ENCODE measurements at places on chromosomes 7 and 10.

DNA sequence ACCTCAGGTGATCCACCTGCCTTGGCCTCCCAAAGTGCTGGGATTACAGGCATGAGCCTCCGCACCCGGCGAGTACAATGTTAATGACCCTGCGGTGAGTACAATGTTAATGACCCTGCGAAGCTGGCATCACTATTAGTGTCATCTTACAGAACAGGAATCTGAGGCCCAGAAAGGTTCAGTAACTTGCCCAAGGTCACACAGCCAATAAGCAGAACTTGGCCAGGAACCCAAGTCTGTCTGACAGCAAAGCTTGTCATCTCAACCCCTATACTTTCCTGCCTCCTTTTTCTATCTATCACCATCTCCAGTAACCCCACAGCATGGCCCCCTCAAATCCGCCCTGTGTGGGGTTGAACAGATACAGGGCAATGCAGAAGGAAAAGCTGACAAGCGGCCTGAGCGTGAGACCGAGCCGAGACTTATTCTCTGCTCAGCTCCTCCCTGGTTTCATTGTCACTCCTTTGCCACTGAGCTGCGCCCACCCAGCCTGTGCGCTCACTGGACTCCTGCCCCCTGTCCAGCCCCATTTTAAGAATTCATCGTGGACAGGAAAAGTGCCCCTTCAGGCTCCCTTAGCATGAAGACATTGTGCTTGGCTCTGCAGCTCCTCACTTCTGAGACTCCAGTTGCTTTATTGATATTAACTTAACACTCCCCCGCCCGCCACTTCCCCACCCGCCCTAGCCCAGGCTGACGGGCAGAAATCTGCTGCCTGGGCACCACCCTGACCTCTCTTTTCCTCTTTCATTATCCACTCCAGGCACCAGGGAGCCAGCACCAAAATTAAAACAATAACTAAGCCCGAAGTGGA, 58.1 kb upstream of the LBX1 start:
- peak; percentile 73 for DNase-seq

- DNase-seq = peak; percentile 21
These were observed 66.8 kb downstream of the TRIL start for GRCh38 chr7:28891192-28891875.

DNA sequence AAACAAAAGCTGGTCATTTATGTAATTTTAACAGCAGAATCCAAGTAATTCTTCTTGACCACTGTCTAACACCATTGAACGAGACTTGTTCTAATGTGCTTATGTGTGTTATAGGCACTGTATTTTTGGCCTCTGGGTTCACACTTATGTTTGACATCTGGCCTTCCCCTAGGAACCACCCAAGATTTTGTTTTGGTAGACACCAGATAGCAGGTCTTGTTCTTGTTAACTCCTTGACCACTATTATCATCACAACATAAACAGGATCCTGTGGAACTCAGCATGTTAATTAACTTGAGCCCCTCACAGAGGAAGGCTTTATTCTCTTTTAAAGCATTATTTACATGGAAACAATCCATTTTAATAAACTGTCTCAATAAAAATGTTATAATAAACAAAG, 167.7 kb downstream of the SEMA3D start:
- DNase-seq = no peak

- no peak for DNase-seq
These were observed 63.4 kb upstream of the POT1 start for GRCh38 chr7:124992851-124993562.

GRCh38 chr7:98321301-98321700, 39.8 kb downstream of the BRI3 start:
- peak; percentile 45 for DNase-seq

GRCh38 chr7:102864958-102865357, 47.8 kb upstream of the LRRC17 start:
- DNase-seq = no peak

DNA sequence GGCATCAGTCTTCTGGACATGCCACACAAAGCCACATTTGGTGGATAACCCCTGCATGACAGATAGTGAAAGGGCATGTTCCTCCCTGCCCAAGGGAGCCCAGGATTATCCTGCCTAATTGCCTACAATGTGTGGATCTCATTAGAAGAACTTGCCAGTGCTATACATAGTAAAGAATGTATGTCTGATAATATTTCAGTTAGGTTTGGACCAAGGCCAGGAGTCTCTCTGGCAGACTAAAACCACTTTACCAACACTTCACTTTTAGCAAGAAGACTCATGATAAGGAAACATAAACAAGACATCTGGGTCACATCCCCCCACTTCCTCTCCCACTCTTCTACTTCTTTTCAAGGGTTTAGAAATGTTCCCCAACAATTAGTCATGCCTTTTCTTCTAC, 196.7 kb downstream of the MTERF1 start:
- DNase-seq = no peak

- DNase-seq = no peak
These were observed 26.4 kb downstream of the PARP12 start for GRCh38 chr7:140036224-140036962.

GRCh38 chr10:79941585-79942210, 7.2 kb downstream of the SFTPD start:
- DNase-seq = no peak

GRCh38 chr7:140219672-140220524, 43.1 kb upstream of the KDM7A start:
- DNase-seq = no peak

GRCh38 chr7:105304040-105304895, 84.5 kb downstream of the SRPK2 start:
- peak; percentile 87 for DNase-seq

DNA sequence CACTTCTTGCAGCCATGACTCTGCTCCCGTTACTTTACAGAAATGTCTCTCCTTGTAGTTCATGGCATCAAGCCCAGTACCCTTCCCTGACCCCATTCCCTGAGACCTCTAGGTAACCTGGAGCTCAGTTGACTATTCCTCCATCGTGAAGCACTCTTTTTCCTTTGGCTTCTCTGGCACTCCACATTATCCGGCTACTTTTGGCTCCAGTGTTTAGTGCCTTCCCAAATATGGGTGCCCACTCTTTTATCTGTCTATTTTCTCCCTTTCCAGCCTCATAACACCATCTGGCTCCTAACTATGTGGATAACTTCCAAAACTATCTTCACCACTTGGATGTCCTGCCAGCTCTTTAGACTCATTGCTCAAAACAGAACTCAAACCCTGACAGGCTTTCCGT, 744.7 kb upstream of the GALNT17 start:
- no peak for DNase-seq

DNA sequence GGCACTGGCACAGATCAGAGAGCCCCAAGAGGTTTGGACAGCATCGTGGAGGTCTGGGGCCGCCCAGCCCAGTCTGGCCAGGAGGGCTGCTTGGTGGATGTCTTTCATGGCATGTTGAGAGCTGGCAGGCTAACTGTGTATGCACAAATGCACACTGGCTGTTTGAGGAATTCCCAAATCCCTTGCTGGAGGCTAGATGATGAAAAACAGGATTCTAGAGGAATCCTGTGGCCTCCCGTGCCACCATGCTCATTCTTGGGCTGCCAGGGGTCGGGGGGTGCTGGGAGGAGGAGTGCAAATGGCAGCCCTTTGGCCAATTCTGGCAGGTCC, 26.5 kb downstream of the LEP start:
- DNase-seq = no peak

DNA sequence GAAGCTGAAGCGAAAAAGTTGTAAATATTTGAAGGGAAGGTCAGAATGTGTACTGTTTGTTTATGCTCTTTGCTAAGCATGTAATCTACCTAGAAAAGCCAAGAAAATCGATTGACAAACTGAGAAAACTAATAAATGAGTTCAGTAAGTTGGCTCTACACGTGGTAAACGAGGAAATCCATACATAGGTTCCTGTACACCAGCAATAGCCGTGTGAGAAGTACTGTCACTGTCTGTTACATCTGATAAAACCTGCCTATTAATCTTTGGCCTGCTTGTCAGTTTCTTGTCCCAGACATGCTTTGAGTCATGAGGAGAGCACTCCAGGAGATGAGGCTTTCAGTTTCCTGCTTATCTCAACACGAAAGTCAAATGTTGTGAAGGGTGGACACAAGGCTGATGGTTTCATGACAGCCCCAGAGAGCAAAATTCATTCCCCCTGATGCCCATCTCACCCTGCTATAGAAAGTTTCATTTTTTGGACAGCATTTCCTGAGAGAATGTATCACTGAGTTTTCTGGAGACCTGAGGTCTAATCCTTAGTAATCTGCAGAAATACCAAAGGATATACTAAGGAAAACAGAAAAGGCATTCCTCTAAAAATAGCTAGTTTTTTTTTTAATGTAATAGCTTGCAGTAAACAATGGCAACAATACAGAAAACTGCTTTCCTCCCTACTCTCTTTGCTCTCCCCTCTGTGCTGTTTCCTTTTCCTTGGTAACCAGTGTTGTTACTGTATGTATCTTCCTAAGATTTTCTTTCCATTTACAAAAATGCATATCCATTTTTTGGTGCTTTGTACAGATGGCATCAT, 18.8 kb downstream of the BMPR1A start:
- peak; percentile 52 for DNase-seq

DNA sequence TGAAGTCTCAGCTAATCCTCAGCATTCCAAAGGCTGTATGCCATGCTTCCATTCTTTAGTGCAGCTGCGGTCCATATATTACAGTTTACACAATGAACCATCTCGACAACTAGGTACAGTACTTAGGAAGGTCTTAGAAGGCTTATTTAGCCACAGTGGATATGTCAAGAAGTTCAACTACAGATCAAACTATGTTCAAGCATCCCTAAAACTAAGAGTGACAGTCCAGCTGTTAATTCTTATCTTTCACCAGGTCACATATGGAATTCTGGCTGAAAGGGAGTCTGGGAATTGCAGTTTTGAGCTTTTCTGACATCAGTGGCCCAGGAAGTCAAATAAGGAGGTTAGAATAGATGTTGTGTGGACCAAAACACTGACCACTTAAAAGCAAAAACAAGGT, 106.8 kb downstream of the SDHAF3 start:
- DNase-seq = no peak

GRCh38 chr7:17965603-17966002, 25.3 kb upstream of the SNX13 start:
- DNase-seq = peak; percentile 48

DNA sequence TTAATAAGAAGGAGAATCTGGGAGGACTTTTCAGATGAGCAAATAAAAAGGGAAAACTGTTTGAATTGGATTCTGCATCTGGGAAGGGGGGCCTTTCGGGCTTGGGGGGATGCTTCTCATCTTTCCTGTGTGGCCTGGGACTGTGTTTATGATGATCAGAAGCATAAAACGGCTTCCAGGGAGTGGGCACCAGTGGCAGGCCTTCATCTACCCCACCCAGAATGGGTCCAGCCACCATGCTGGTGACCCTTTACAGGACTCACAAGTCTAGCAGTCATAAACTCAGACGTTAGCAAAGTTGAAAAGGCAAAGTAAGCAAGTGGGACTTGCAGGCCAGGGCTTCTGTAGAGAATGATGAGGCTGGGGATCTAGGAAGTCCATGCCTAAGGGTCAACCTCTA, 198.3 kb upstream of the ZMIZ1 start:
- no peak for DNase-seq

- no peak for DNase-seq
These were observed 67.9 kb downstream of the ADAM22 start for GRCh38 chr7:88001744-88002530.

DNA sequence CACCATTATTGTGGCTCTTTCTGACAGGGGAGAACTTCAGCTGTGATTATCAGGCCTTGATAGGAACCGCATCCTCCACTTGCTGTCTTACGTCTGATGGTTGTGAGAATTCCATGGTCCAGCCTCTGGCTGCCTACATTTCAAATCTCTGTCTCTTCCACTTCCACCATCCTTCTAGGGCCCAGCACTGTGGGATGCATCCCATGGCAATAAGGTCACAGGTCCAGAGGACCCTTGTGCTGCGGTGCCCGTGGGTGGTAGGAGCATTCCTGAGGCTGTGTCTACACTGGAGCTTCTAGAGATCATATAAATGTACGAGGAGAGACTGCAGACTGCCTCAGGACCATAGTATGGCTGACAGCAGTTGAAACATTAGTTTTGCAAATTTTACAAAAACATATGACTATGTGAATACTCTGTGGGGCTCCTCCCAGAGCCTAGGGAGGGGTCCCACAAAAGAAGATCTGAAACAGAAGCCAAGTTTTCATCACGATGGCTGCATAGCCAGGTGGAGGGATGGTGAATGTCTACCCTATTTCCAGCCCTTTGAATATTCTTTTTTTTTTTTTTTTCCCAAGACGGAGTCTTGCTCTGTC, 11.8 kb downstream of the CALML3 start:
- no peak for DNase-seq

DNA sequence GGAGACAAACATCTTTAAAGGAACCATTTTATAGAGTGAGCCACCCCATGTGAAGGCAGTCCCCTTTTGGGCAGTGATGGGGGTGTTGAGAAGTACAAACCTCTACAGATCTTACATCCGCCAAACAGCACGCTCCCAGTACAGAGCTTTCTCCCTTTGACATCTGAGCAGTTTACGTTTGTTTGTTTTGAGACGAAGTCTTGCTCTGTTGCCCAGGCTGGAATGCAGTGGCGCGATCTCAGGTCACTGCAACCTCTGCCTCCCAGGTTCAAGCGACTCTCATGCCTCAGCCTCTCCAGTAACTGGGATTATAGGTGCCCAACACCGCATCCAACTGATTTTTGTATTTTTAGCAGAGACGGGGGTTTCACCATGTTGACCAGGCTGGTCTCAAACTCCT, 128.9 kb downstream of the CCDC3 start:
- no peak for DNase-seq

GRCh38 chr7:1736484-1736817, 66.4 kb downstream of the ELFN1 start:
- no peak for DNase-seq

GRCh38 chr10:125162120-125162931, 2.0 kb upstream of the CTBP2 start:
- peak; percentile 65 for DNase-seq

DNA sequence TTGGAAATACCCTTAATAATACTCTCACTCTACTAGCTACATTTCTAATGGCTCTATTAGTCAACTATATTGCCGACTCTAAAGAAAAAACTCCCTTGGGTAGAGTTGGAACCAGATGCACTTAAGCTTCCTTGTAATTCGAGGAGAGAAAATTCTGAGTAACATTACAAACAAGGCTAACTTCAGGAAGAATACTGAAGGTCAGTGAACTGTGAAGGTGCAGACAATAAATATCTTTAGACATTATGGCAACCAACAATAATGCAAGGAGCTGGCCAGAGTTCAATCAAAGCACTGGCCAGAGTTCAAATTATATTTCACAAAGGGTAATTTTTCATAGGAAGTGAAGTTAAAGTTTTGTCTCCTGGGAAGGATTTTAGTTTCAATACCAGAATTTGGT, 40.7 kb upstream of the MRLN start:
- DNase-seq = no peak

DNA sequence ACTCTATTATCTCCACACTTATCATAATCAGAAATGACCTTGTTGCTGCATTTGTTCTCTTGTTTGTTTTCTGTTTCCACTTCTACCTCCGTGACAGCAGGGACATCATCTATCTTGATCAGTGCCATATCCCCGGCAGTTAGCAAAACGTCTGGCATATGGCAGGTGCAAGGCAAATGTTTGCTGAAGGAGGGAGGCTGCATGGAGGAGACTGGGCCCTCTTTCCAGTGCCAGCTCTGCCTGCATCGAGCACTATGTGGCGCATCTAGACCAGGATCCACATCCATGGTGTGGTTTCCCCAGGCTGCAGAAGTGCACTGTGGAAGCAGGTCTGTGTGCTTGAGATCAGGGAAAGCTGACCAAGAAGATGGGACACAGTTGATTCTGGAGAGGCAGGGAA, 181.2 kb downstream of the KCNMA1 start:
- no peak for DNase-seq

GRCh38 chr10:129438024-129438423, 29.0 kb upstream of the MGMT start:
- DNase-seq = no peak
